ENCODE measurements at places on chromosomes 2 and 18.

- no peak for DNase-seq
Observed at GRCh38 chr2:54704688-54705605, 18.5 kb upstream of the EML6 start.

- no peak for DNase-seq
Observed at GRCh38 chr2:190343089-190343535, 277 bp upstream of the INPP1 start.

- DNase-seq, result no peak
Observed at GRCh38 chr18:31105733-31106132, 3.5 kb upstream of the DSC2 start.

- DNase-seq, result no peak
Observed at GRCh38 chr2:8886876-8887275, 49.5 kb upstream of the KIDINS220 start.

GRCh38 chr2:165173215-165173614, 30.6 kb downstream of the SCN3A start:
- DNase-seq, result no peak

DNA sequence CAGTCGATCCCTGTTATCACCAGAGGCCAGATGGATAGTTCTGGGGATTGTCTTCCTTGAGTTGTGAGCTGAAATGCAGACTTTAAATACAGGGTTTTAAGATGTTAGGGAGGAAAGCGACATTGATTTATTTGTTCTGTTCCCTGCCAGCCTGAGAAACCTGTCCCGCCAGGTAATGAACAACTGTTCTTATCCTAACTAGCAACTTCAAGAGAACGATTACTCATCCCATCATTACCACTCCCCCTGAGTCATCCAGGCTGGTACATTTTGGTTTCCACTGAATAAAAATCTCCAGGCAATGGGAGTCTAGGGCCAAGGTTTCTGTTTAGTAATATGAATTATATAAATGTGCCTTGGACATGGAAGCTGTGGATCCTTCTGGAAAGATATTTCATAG, 131.2 kb downstream of the LYPD6B start:
- DNase-seq, result no peak

- no peak for DNase-seq
Observed at GRCh38 chr2:150697596-150697995, 210.1 kb upstream of the RND3 start.

- no peak for DNase-seq
Observed at GRCh38 chr2:85935170-85935745, 46.5 kb upstream of the ST3GAL5 start.

GRCh38 chr2:11998626-11999378, 252.4 kb downstream of the LPIN1 start:
- DNase-seq, result no peak

- DNase-seq, result no peak
Observed at GRCh38 chr2:28423856-28424605, 31.4 kb downstream of the FOSL2 start.

DNA sequence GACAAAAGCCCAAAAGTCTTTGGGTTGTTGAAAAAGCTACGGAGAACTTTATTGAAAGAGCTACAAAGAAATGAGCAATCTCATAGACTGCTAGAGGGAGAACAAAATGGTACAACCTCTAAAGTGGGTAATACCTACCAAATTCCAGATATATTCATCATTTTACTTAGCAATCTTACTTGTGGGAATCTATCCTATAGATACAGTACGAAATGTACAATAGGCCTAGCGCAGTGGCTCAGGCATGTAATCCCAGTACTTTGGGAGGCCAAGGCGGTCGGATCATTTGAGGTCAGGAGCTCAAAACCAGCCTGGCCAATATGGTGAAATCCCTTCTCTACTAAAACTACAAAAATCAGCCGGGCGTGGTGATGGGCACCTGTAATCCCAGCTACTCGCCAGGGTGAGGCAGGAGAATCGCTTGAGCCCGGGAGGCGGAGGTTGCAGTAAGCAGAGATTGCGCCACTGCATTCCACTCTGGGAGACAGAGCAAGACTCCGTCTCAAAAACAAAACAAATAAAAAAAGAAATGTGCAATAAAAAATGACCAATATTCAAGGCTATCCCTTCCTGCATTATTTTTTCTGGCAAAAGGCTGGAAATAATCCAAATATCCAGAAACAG, 10.1 kb downstream of the EXOC6B start:
- DNase-seq, result no peak

GRCh38 chr2:129909651-129910418, 69.6 kb upstream of the RAB6C start:
- no peak for DNase-seq

GRCh38 chr2:150142561-150142960, 344.9 kb downstream of the RND3 start:
- no peak for DNase-seq

DNA sequence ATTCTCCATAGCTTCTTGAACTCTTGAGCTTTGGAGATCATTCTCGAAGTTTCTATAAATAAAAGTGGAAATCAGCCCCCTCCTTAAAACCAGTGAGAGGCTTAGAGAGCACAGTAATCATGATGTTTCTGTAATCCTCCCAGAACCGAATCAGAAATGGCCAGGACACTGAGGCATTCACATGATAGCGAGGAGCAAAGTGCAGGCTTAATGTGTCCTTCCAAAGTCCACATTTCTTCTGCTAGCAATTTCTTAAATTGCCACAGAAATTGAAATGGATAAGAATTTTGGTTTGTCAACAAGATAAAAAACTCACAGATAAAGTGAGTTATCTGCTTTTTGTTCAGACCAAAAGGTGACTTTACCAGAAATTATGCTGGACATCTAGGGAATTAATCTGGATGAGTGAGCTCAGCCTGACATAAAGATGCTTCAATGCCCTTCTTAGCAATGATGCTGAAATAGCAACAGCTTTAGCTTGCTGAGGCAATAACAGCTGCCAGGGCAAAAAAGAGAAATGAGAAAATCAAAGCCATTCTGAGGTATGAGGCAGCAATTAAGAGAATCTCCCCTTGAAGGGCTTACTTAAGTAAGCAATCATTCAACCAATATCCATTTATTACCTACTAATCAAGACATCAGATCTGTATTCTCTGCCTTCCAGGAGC, 82.4 kb upstream of the PHLPP1 start:
- no peak for DNase-seq

- DNase-seq, result no peak
Observed at GRCh38 chr18:45611943-45612342, 3.3 kb upstream of the SLC14A2 start.

- DNase-seq, result no peak
Observed at GRCh38 chr2:1546023-1546591, 132.8 kb downstream of the TPO start.

- no peak for DNase-seq
Observed at GRCh38 chr2:60306267-60306861, 247.1 kb downstream of the BCL11A start.

GRCh38 chr2:54267577-54267976, 11.5 kb upstream of the TSPYL6 start:
- no peak for DNase-seq

GRCh38 chr2:34734662-34735061, 1135.6 kb upstream of the FAM98A start:
- DNase-seq, result no peak

- DNase-seq, result no peak
Observed at GRCh38 chr2:61363580-61363979, 107.3 kb downstream of the USP34 start.

- DNase-seq, result no peak
Observed at GRCh38 chr18:22731398-22731797, 201.7 kb upstream of the RBBP8 start.

DNA sequence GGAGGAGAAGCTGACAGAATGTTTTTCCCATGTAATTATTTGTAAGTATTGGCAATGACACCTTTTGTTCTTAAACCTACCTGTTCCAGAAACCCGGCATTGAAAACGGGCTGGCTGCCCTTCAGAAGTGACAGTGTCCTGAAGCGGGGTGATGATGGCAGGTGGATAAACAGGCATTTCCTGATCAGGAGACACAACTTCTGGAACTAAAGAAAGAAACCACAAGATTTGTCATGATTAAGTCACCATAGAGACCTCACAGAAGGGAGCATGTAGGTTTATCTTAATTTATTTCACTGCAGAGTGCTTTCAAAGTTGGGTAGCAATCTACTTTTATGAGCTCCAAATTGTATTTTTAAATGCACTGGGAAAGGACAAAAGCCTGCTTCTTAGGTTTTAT, 43.1 kb downstream of the TTN start:
- no peak for DNase-seq

- DNase-seq, result no peak
Observed at GRCh38 chr2:7281231-7282201, 364.3 kb downstream of the RNF144A start.

DNA sequence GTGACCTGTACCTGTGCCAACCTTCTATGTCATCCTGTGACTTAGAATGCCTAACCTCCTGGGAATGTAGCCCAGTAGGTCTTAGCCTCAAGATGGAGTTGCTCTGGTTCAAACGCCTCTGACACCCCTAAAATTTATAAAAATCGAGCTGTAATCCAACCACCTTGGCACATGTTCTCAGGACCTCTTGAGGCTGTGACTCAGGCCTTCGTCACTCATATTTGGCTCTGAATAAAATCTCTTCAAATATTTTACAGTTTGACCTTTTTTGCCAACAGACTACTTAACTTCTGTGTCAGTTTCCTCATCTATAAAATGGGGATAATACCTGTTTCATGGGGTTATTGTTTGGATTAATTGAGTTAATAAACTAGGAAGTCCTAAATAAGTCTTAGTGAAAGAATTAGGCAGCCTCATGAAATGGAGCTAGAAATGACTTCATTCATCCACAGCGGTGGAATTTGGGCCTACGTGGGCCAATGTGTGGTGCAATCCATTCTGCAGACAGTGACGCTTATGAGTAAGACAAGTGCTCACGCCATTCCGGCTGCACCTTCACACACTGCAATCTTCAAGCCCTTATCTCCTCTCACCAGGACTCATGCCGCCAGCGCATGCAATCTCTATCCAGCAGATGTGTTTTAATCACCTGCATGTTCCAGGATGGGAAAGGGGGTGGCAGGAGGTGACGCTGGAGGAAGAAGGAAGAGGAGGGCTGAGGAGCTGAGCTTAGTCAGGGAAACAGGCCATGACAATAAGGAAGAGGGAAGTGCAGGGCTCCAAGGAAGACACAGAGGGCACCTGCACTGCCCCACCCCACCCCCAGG, 2.0 kb upstream of the UBE2F start:
- no peak for DNase-seq

- DNase-seq, result peak; percentile 78
Observed at GRCh38 chr2:218010140-218010983, 7.6 kb upstream of the TNS1 start.

- no peak for DNase-seq
Observed at GRCh38 chr18:77160515-77160914, 27.9 kb upstream of the MBP start.

DNA sequence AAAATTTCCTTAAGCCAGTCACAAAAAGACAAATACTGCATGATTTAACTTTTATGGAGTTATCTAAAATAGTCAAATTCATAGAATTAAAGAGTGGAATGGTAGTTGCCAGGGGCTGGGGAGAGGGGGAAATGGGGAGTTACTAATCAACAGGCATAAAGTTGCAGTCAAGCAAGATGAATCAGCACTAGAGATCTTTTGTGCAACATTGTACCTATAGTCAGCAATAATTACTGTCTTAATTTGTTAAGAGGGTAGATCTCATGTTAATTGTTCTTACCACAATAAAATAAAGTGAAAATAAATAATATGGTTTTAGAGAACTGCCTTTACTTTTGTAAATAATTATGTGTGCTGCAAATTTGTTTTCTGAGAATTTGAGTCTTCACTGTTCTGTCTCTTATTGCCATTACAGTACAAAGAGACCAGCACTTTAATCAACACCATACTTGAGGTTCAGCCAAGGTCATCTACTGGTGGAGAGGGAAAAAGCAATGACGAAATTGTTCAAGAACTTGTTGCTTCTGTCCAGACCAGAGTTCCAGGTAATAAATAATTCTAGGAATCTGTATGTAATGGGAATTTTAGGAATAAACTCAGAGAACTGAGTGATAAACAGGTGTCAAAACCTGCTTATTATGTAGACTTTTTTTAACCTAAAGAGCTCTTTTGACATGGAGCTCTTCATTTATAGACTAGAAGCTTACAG, 75.5 kb downstream of the TRABD2A start:
- DNase-seq, result no peak

GRCh38 chr2:54341656-54342055, 85.6 kb upstream of the TSPYL6 start:
- no peak for DNase-seq

- peak; percentile 77 for DNase-seq
Observed at GRCh38 chr18:49645841-49646351, 84.0 kb downstream of the LIPG start.

DNA sequence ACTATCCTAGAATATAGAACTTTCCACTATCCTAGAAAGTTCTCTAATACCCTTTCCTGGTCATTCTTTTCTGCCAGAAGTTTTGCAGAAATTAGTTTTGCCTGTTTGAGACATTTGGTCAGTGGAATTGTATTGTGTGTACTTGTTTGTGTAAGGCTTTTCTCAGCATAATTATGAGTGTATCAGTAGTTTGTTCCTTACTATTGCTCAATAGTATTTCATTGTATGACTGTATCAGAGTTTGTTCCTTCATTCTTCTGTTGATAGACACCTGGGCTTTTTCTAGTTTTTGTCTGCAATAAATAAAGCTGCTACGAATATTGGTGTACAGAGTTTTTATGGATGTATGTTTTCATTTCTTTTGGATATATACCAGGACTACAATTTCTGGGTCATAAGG, 27.2 kb downstream of the CCDC138 start:
- DNase-seq, result no peak

- no peak for DNase-seq
Observed at GRCh38 chr18:76544511-76545345, 49.7 kb upstream of the ZNF516 start.

GRCh38 chr18:2147476-2148230, 423.7 kb downstream of the METTL4 start:
- peak; percentile 45 for DNase-seq

GRCh38 chr2:83786140-83786539, 672.9 kb downstream of the SUCLG1 start:
- DNase-seq, result no peak

All from left ventricle myocardium superior (tissue), 1 donor.